ENCODE measurements at places on chromosomes 2 and 18.
A peak's percentile ranks its signal among the peaks of the same experiment; 100 is the strongest.

GRCh38 chr2:234403074-234403473 is 93.8 kb downstream of the ARL4C start:
- H3K4me1 ChIP-seq: peaks cover 48% of the 10 kb centered on the region
- DNase-seq: no peak
- peaks cover 2% of the 10 kb centered on the region for H3K36me3 ChIP-seq
- H3K27ac ChIP-seq: peak overlapping the region; percentile 74

GRCh38 chr2:62657783-62658182 is 47.7 kb upstream of the EHBP1 start:
- peaks cover 6% of the 10 kb centered on the region for H3K27me3 ChIP-seq
- H3K4me3 ChIP-seq: no peak overlapping the region
- H3K27ac ChIP-seq: no peak overlapping the region
- no peaks in the 10 kb centered on the region for H3K4me1 ChIP-seq
- no peak for DNase-seq

- no peak overlapping the region for H3K27ac ChIP-seq
- DNase-seq: no peak
- H3K36me3 ChIP-seq: no peaks in the 10 kb centered on the region
- peaks cover 25% of the 10 kb centered on the region for H3K27me3 ChIP-seq
- no peaks in the 10 kb centered on the region for H3K4me1 ChIP-seq
Measured at GRCh38 chr2:39685126-39685525, 19.4 kb downstream of the TMEM178A start.

- no peaks in the 10 kb centered on the region for H3K36me3 ChIP-seq
- no peak for DNase-seq
- no peak overlapping the region for H3K27ac ChIP-seq
- no peak overlapping the region for H3K4me3 ChIP-seq
- H3K27me3 ChIP-seq: no peaks in the 10 kb centered on the region
Measured at GRCh38 chr2:31694444-31694843, 113.7 kb upstream of the SRD5A2 start.

DNA sequence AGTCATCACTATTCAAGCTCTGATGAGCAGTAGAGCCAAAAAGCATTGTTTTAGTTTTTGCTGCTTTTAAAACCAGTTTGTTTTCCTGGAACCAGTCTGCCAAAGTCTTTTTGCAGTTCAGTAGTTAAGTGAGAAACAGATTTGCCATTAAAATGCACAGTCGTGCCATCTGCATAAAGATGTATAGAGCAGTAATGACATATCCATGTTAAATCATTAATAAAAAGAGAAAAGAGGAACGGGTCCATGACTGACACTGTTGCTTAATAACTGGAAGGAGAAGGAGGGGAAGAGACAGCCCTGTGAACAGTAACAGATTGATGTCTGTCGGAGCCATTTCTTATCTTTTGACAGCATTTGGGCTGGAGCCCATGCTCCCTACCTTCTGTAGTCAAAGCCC is 704.6 kb downstream of the SATB2 start:
- no peaks in the 10 kb centered on the region for H3K36me3 ChIP-seq
- H3K27ac ChIP-seq: no peak overlapping the region
- no peaks in the 10 kb centered on the region for H3K27me3 ChIP-seq
- H3K4me1 ChIP-seq: no peaks in the 10 kb centered on the region
- no peak for DNase-seq

DNA sequence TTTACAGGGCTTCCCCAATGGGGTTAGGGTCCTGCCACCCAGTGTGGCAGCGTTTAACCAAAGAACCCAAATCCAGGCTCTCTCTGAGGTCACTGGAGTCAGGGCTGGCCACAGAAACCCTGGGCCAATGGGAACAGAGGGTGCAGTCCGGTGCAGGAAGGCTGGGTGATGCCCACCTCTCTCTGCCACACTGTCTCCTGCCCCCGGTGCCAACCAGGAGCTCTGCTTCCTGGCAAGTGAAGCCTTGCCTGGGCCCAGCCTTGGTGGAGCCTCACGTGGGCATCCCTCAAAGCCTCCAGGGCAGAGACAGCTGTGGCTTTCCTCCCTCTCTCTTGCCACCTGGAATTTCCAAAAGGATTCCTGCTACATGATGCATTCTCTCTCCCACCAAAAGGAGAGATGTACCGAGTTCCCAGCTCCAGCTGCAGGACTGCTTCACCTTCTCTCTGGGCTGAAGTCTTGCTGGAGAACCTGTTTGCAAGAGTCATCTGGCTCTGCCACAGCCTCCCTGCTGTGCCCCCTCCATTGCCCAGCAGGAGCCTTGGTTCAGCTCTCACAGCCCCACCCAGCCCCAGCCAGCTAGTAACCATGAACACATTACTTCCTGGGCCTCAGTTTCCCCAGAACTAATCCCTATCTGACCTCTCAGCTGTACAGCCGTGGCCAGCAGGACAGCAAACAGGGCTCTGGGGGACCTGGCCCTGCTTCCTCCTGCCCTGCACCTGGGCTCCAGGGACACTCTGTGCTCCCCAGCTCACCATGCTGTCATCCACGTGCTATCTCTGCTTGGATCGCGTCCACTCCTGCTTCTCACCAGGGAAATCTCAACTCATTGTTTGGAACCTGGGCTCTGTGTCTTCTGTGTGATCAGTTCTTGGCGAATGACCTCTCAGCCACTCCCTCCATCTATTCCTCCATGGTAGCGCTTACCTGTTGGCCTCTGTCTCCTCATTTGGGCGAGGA is 43.4 kb downstream of the KCNF1 start:
- peaks cover 3% of the 10 kb centered on the region for H3K4me1 ChIP-seq
- no peak overlapping the region for H3K27ac ChIP-seq
- H3K4me3 ChIP-seq: no peak overlapping the region
- peaks cover 5% of the 10 kb centered on the region for H3K36me3 ChIP-seq

DNA sequence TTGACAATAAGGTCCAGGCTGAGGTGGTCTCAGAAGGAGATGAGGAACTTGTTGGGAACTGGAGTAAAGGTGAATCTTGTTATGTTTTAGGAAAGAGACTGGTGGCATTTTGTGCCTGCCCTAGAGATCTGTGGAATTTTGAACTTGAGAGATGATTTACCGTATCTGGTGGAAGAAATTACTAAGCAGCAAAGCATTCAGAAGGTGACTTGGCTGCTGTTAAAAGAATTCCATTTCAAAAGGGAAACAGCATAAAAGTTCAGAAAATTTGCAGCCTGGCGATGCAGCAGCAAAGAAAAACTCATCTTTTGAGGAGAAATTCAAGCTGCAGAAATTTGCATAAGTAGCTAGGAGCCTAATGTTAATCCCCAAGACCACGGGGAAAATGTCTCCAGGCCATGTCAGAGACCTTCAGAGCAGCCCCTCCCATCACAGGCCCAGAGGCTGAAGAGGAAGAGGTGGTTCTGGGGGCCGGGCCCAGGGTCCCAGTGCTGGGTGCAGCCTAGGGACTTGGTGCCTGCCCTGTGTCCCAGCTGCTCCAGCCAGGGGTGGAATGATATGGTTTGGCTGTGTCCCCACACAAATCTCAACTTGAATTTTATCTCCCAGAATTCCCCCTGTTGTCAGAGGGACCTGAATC is 73.5 kb downstream of the FIGN start:
- H3K4me1 ChIP-seq: no peaks in the 10 kb centered on the region
- H3K27ac ChIP-seq: no peak overlapping the region
- DNase-seq: no peak
- H3K27me3 ChIP-seq: no peaks in the 10 kb centered on the region
- H3K36me3 ChIP-seq: no peaks in the 10 kb centered on the region

DNA sequence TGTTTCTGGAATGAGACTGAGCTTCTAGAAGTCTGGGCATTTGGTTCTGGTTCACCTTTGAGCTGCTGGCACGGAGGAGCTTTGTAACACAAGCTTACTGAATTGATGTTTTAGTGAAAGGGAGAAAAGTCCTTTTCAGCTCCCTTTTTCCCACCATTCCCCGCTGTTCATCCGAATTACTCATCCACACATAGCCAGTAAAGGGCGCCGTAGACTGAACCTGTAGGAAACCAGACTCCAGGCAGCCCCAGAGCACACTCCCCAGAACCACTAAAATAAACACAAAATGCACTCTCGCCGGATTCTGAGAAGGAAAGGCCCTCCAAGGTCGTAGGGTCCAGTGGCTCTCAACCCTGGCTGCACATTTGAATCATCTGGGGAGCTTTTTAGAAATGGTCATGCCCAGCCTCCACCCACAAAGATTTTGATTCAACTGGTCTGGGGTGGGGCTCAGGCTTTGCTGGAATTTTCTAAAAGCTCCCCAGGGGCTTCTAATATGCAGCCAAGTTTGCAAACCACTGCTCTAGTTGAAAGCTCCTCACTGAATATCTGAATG is 29.6 kb downstream of the TCF7L1 start:
- no peak overlapping the region for H3K27ac ChIP-seq
- no peak overlapping the region for H3K4me3 ChIP-seq
- no peaks in the 10 kb centered on the region for H3K4me1 ChIP-seq
- H3K27me3 ChIP-seq: peaks cover 2% of the 10 kb centered on the region

GRCh38 chr2:127542231-127542630 is 6.7 kb downstream of the MYO7B start:
- H3K27me3 ChIP-seq: peaks cover 41% of the 10 kb centered on the region
- DNase-seq: no peak

GRCh38 chr2:231132129-231132528 is 7.3 kb upstream of the HTR2B start:
- H3K4me3 ChIP-seq: no peak overlapping the region
- H3K4me1 ChIP-seq: peaks cover 4% of the 10 kb centered on the region
- H3K27ac ChIP-seq: no peak overlapping the region
- H3K36me3 ChIP-seq: peaks cover 2% of the 10 kb centered on the region
- H3K27me3 ChIP-seq: no peaks in the 10 kb centered on the region

- H3K36me3 ChIP-seq: no peaks in the 10 kb centered on the region
- peaks cover 2% of the 10 kb centered on the region for H3K4me1 ChIP-seq
- H3K27me3 ChIP-seq: no peaks in the 10 kb centered on the region
- no peak overlapping the region for H3K27ac ChIP-seq
Measured at GRCh38 chr18:13232971-13233786, 14.6 kb downstream of the LDLRAD4 start.

DNA sequence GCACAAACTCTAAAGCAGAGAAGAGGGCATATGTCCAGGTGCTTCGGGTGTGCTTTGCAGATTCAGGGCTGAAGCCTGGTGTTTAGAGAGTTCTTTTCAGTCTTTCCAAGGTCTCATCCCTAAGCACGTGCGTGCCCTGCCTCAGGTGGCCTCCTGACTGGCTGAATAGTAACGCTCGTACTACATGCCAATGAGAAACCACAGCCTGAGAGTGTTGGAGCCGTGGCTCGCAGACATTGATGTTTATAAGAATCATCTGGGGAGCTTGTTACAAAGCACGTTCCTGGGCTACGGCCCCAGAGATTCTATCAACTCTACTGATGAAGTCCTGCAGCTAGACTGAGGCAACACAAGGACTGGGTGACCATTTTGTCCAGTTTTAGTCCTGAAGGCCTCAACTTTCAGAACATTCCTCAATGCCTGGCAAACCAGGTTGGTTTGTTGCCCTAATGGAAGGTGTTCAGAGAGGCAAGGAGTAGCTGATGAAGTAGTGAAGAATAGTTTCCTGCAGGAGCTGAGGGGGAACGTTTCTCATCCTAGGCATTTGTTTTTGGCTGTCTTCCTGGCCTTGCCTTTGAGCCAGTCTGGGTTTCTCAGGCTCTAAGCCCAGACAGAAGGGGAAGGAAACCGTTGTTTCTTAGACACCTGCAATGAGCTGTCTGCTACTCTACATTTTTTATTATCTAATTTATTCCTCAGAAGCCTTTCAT is 31.5 kb upstream of the HAAO start:
- DNase-seq: no peak
- no peak overlapping the region for H3K4me3 ChIP-seq
- peaks cover 16% of the 10 kb centered on the region for H3K27me3 ChIP-seq
- H3K4me1 ChIP-seq: peaks cover 7% of the 10 kb centered on the region
- H3K27ac ChIP-seq: no peak overlapping the region

- H3K4me3 ChIP-seq: no peak overlapping the region
- no peaks in the 10 kb centered on the region for H3K36me3 ChIP-seq
- no peak for DNase-seq
- H3K27ac ChIP-seq: no peak overlapping the region
Measured at GRCh38 chr18:78673516-78674321, 305.9 kb upstream of the SALL3 start.

DNA sequence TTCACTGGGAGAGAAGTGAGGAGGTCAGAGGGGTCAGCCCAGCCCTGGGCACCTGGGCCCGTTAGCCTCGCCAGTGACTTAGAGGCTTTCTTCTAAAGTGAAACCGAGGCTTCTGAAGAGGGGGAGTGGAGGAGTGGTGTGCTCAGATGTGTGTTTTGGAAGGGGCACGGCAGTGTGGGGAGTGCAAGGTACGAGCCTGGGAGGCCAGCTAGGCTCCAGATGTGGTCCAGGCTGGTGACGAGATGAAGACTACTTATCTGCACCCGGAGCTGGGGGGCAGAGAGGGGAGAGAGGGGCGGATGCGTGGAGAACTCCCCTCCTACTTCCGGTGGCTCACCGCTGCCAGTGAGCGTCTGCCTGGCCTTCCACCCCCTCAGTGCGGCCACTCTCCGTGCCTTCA is 371.3 kb upstream of the HS6ST1 start:
- DNase-seq: peak; percentile 51
- peaks cover 9% of the 10 kb centered on the region for H3K4me1 ChIP-seq
- H3K36me3 ChIP-seq: no peaks in the 10 kb centered on the region
- H3K27me3 ChIP-seq: peaks cover 2% of the 10 kb centered on the region
- no peak overlapping the region for H3K4me3 ChIP-seq
- H3K27ac ChIP-seq: no peak overlapping the region

DNA sequence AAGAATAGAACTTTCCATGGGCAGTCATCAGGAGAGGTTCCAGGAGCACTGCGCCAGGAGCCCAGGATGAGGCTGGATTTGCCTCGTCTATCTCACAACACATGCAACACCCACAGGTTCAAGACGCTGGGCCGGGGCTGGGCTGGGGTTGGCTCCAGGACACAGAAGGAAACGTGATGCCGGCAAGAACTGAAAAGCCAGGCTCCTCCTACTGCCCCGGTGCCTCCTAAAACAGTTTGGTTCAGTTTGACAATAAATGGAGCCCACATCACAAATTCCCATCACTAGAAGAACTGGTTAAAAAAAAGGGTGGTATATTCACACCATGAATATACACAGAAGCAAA is 75.9 kb downstream of the INHBB start:
- H3K27me3 ChIP-seq: peaks cover 14% of the 10 kb centered on the region
- no peak for DNase-seq
- no peaks in the 10 kb centered on the region for H3K36me3 ChIP-seq
- no peaks in the 10 kb centered on the region for H3K4me1 ChIP-seq

DNA sequence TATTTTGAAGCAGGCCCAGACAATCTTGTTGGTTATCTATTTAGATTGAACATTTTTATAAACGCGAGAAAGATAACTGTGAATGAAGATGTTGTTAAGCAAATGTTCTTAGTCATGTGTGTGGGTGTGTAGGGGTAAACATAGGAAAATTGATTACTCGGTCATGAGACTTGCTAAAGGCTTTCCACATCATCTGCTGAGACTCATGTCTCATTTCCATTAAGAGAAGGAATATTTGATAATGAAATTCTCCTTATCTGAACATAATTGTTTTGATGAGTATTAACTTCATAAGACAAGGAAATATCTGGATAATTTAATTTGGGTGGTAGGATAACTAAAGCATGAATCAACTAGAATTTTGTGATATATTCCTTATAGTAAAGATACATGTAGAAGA is 19.7 kb downstream of the CCDC102B start:
- no peaks in the 10 kb centered on the region for H3K27me3 ChIP-seq
- DNase-seq: no peak
- H3K4me3 ChIP-seq: no peak overlapping the region
- no peaks in the 10 kb centered on the region for H3K4me1 ChIP-seq

- H3K27me3 ChIP-seq: peaks cover 15% of the 10 kb centered on the region
- no peak for DNase-seq
- H3K4me3 ChIP-seq: no peak overlapping the region
- no peaks in the 10 kb centered on the region for H3K36me3 ChIP-seq
Measured at GRCh38 chr2:32977228-32977758, 30.5 kb downstream of the LTBP1 start.

GRCh38 chr2:177484180-177484795 is 91.7 kb downstream of the AGPS start:
- H3K4me3 ChIP-seq: no peak overlapping the region
- no peak overlapping the region for H3K27ac ChIP-seq
- no peaks in the 10 kb centered on the region for H3K27me3 ChIP-seq
- peaks cover 23% of the 10 kb centered on the region for H3K36me3 ChIP-seq
- no peak for DNase-seq
- H3K4me1 ChIP-seq: no peaks in the 10 kb centered on the region

Measured in activated CD4-positive, alpha-beta T cell treated with anti-CD3 and anti-CD28 coated beads, Interleukin-2, amount 10 ng/mL, durations not matched to agents 24 days and 14 days (primary cell).